ENCODE measurements at places on chromosomes 16 and 17. TPM values are rescaled to one million over a fixed set of nuclear protein-coding genes. Genes with fewer than 3 reads are reported as not detected.

Gene ERN2
- total RNA-seq: not detected

Gene TEKT5
- 2.8 TPM for total RNA-seq

Gene CBX2
- 18.2 TPM for total RNA-seq

Gene ALOX12
- total RNA-seq: not detected

Gene HBQ1
- total RNA-seq: 4.1 TPM

Gene MBTD1
- 98.6 TPM for total RNA-seq

Gene CTRB2
- not detected for total RNA-seq

Gene KRT31
- total RNA-seq: 0.94 TPM

Gene SLC47A1
- 1.6 TPM for total RNA-seq

Gene SLC5A11
- not detected for total RNA-seq

Gene PYY
- not detected for total RNA-seq
